SW480 (cell line): ENCODE measurements at places on chromosomes 4 and X.

- no peak for DNase-seq
Measured at GRCh38 chr4:42690537-42690936, 33.6 kb upstream of the ATP8A1 start.

GRCh38 chr4:46124773-46125413, 1.0 kb upstream of the GABRG1 start:
- no peak for DNase-seq

DNA sequence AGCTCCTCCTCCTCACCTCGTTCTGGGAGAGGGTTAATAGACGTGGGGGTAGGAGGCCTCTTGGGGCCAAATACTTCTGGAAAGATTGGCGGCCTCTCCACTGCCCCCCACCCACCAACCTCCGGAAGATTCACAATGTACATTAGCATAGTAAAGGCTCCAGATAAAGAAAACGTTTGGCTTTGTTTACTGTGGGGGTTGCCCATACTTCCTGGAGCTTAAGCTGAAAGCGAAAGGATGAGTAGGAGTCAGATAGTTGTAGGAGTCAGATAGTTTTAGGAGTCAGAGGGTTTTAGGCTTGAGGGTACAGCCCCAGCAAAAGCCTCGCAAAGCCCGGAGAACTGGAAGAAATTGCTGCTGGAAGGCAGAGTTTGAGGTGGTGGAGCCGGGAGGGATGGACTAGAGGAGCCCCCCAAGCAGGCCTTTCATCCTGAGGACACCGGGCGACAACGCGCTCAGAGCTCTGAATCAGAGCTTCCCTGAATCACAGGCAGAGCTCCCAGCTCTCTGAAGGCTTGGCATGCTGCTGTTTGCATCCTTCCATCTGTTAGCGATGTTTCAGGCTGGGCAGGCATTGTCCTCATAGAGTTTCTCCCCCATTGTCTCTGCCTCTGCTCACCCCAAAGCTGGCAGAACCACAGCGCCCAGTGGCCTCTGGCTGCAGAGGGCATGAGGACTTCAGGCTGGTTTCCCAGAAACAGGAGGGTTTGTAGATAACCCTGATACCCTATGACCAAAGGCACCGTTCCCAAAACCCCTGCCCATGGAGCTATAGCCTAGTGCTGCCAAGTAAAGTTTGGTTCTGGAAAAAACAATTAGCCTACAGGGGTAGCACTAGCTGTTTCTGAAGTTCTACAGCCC, 280.7 kb downstream of the BCOR start:
- DNase-seq = no peak

- DNase-seq = no peak
Measured at GRCh38 chr4:113358784-113359183, 309.3 kb downstream of the ANK2 start.
